Erythroblast (primary cell): ENCODE measurements at places on chromosomes 11 and 22.

DNA sequence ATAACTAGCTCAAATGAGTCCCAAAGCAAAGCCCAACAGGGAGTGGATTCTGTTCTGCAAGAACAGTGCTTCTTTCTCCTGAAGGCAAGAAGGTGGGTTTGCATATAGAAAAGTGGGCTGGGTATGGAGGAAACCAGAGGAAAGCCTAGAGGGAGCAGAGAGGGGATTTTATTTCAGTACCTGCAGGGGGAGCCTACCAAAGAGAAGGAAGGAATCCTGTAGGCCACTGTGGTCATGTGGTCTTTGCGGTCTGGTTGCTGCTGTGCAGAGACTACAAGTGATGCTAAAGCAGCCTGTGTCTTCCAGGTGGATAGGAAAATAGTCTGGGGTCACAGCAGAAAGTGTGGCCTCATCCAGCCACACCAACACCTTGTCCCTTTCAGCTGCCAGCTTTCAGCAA, 33.2 kb upstream of the ZBTB16 start:
- DNase-seq = peak; percentile 7

DNA sequence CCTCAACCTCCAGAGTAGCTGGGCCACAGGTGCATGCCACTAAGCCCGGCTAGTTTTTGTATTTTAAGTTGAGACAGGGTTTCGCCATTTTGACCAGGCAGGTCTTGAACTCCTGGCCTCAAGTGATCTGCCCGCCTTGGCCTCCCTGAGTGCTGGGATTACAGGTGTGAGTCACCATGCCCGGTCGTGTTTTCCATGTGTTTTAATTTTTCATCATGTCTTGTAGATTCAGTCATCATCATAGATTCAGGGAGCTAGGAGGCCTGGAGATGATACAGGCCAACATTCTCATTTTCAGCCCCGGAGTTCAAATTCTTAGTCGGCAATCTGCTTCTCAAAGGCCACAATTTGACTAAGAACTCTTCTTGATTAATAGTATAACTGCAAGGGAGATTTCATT, 73.5 kb upstream of the GRAMD1B start:
- DNase-seq = no peak

DNA sequence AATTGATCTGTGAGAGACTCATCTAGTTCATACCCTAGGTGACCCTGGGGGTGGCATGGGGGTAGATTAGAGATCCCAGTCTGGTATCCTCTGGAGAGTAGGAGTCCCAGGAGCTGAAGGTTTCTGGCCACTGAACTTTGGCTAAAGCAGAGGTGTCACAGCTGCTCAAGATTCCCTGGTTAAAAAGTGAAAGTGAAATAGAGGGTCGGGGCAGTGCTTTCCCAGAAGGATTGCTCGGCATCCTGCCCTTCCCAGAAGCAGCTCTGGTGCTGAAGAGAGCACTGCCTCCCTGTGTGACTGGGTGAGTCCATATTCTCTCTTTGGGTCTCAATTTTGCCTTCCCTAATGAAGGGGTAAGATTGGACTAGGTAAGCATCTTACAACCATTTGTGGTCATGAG, 653 bp downstream of the IL18BP start:
- no peak for DNase-seq

- DNase-seq = no peak
Measured at GRCh38 chr22:22838148-22838786, 49.3 kb upstream of the IGLL5 start.

DNA sequence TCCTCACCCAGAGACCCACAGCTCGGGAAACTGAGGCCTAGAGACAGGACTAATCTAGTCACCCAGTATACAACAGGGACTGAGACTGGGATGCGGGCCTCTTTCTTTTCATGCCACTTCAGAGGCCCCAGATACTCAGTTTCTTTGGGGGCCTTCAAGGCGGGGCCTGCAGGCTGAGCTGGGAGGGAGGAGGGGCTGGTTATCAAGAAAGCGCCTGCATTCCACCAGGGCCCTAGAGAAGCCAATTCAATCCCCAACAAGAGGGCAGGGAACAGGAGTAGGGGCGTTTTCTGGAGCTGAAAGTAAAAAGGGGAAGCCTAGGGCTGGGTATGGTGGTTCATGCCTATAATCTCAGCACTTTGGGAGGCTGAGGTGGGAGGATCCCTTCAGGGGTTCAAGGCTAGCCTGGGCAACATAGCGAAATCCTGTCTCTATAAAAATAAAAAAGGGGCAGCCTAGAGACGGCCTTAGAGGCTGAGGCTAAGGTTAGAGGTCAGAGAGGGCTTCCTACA, 1.6 kb downstream of the ATG2A start:
- DNase-seq = peak; percentile 32

GRCh38 chr11:47889714-47890441, 41.7 kb upstream of the NUP160 start:
- DNase-seq = no peak

DNA sequence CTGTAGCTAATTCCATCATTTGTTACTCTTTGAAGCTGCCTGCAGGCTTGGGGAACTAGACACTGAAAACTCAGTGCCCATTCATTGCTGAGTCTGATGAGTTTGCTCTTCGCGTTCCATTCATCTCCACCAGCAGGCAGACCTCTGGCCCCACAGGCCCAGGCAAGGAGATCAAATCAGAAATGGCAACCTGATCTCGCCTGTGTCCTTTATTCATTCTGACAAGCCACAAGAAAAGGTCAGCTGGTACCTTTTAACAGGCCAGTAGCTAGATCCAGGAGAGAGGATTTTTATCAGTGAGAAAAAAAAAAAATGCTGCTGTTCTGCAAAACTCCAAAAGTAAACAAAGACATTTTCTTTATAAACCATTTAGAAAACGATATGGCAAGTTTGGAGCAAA, 742.5 kb downstream of the ETS1 start:
- no peak for DNase-seq

DNA sequence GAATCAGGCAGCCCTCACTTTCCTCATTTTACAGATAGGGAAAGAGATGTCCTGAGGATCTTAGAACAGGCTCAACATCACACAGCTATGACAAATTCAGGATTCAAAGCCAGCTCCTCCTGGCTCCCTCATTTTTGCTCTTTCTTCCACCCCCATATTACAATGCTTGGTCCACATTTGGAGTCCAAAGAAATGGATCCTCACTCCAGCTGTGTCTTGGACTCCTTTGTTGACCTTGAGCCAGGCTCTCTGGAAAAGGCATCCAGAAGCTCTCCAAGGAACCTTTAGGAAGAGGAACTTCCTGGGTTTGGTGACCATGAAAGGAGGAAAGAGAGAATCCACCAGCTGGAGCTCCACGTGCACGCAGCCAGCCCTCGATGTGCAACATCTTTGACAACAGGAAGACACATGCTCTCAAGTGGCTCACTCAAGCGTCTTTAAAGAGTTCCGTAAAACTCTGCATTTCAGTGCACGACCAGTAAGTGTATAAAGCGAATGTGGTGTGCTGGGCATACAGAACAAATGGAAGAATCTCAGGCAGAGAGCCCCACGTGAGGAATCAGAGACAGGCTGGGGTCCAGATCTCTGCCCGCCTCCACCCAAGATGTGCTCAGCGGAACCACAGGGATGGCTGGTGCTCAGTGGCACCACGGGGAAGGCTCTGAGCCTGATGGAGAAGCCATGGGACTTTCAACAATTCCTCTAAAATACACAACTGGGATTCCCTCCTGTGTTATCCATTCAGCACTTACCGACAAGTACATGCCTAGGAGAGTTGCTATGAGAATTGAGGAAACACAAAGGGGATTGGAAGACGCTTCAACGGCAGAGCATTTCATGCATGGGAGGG, 48.4 kb downstream of the ISX start:
- DNase-seq = no peak
